Vagina (tissue), 2 donors: ENCODE measurements at places on chromosomes 13 and 19.

GRCh38 chr19:39411832-39412099, 703 bp upstream of the PLEKHG2 start:
- DNase-seq, result no peak

DNA sequence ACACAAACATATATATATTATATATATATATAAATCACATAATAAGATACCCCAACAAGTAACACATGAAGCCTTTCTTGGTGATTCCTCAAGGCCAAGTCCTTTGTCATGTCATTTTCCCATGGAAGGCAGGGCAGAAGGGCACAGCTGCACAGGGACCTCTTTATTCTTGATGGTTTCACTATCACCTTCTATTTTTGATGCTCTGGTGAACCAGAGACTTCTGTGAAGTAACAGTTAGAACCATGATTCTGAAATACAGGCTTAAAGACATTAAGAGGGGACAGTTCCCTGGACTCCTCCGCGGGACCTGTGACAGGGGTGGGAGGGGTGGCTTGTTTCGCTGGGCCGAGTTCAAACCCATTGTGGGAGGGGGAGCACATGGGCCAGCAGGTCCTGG, 104.0 kb downstream of the DGKH start:
- DNase-seq, result no peak

DNA sequence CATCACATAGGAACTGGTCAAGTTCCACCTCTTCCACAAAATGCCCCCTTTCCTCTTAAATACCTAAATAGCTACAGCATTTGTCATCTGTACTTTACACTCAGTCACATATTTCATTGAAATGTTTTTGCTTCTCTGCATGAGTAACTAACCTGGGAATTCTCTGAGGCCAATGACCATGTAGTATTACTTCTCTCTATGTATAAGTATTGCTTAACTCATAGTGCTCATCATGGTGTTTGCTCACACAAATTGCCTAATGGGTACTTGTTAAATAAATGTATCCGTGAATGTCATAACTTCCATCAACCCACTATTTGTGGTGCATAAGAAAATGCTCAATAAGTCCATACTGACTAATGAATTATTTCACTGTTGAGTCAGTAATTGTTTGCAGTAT, 115.5 kb downstream of the FGF14 start:
- no peak for DNase-seq

GRCh38 chr19:4555657-4556561, 3.6 kb downstream of the SEMA6B start:
- DNase-seq, result no peak

DNA sequence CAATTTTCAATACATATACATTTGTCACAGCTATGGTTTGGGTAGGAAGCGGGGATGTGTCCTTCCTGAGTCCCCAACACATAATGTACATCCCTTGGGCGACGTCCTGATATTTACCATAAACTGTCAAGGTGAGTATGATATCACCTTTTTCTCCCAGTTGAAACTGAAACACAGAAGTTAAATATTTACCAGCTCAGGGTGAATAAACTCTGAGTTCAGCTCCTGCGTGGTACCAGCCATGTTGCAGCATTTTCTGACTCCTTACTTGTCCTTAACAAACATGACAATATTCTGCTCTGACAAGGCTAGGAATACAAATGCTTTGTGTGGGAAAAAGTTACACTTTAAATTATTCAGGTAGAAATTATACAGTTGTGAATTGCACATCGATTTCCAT, 294.2 kb downstream of the TEX29 start:
- no peak for DNase-seq

DNA sequence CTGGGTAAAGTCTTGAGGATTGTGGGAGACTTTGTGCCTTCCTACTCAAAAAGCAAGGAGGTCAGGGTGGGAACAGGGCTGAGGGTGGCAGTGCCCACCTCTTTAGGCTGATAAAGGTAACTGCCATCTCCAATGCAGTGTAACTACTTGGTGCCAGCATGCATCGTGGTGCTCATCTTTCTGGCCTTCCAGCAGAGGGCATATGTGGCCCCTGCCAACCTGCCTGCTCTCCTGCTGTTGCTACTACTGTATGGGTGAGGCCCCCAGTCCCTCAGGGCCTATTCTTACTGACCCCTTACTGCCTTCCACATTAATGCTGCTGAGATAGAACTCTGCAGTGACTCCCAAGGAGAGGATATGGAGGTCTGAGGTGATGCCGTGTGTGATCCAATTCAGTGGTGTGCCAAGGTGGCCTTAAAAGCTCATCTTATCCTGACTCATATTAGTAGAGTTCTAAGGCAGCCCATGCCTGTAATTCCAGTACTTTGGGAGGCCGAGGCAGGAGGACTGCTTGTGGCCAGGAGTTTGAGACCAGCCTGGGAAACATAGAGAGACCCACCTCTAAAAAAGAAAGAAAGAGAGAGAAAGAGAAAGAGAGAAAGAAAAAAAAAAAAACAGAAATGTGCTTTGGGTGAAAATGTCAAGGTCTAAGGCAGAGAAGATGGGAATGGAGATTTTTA, 9.7 kb upstream of the ARHGAP45 start:
- no peak for DNase-seq
